ENCODE measurements at places on chromosomes 1 and 21.
A peak's percentile ranks its signal among the peaks of the same experiment; 100 is the strongest.

DNA sequence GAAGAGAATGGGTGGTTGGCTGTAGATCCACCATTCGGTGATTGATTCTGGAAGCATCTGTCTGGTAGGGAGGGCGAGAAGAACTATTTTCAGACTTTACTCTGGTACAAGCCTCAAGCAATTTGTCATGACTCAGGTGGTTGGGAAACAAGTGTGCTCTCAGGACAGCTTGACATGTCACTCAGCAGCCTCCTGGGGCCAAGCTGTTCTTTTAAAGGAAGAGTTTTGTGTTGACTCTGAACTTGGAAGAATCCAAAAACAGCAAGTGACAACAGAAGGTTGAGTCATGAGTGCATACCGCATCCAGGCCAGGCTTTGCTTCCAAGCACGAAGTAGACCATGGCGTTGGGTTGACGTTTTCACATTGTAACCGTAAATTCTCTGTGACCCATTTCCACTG lies 65.9 kb downstream of the CLIC6 start:
- DNase-seq = no peak

- DNase-seq = no peak
Measured at GRCh38 chr1:39129514-39129913, 75.0 kb upstream of the MACF1 start.

DNA sequence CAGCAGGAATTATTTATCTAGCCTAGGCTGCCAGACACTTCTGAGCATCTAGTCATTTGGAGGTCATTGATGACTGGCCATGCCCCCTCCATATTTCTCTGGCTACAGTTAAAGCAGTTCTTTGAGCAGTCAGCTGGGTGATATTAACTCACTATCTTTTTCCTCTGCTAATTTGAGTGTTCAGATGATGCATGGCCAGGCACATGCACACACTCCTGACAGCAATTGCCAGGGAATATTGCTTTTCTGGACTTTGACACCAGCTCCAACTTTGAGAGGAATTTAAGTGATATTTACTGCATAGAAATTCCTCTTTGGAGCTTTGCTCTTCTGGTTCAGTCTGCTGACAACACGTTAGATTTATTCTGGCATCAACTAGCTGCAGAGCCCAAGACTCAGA lies 52.6 kb downstream of the CD247 start:
- no peak for DNase-seq

DNA sequence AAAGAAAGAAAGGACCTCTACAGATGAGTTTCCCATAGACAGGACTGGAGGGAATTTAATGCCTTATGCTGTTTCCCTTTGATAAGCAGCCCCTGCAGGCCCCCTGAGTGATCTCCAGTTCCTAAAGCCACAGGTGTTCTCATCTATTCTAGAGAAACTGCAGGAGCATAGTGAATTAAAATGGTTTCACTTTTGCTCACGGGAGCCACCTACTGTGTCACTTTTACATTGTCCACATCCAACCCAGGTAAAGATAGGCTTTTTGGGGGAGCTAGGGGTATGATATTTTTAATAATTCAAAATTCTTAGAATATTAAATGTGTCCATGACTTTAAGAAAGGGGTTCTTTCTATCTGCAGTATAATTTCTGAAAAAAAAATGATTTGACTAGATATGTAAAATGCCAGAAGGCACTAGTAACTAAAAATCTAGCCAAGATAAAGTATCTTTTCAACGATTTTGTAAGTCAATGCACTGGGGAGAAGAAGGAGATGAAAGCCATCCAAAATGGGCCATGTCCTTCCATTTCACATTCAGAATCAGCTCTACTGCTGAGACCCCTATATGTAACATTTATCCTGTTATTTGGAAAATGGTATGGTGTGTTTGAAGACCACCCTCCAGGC lies 267.3 kb upstream of the DUSP10 start:
- no peak for DNase-seq

- no peak for DNase-seq
Measured at GRCh38 chr1:53391982-53392381, 64.1 kb upstream of the LRP8 start.

DNA sequence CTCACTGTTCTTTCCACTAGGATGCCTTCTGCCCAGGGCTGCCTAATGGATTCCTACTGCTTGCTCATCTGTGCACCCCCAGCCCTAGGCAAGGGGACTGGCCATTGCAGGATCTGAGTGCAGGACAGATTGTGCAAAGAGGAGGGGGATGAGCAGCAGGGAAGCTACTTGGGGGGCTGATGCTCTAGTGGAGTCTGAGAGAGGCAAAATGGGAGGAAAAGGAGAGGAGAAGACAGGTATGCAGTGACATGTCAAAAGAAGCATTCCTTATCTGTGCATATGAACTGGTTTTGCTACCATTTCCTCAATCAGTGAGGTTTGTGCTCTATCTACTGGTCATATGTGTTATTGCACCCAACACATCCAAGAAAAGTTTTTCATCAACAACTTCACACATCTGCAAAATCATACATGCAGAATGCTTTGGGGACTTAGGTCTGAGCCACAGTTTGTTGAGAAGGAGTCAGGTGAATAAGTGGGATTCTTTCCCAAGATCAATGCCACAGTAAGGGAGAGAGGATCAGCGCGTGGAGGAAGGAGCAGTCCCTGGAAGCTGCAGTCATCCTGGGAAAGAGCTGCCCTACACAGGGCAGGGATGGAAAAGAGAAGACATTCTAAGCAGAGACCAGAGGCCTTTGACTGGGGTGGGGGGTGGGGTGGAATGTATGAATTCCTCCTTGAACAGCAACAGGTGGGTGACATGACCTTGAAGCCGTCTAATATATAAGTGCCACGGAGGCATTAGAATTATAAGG lies 14.4 kb downstream of the SLC5A9 start:
- DNase-seq = peak; percentile 1

GRCh38 chr1:234288946-234289345 lies 84.3 kb upstream of the COA6 start:
- DNase-seq = no peak

GRCh38 chr1:170887726-170888125 lies 47.6 kb upstream of the MROH9 start:
- DNase-seq = no peak

DNA sequence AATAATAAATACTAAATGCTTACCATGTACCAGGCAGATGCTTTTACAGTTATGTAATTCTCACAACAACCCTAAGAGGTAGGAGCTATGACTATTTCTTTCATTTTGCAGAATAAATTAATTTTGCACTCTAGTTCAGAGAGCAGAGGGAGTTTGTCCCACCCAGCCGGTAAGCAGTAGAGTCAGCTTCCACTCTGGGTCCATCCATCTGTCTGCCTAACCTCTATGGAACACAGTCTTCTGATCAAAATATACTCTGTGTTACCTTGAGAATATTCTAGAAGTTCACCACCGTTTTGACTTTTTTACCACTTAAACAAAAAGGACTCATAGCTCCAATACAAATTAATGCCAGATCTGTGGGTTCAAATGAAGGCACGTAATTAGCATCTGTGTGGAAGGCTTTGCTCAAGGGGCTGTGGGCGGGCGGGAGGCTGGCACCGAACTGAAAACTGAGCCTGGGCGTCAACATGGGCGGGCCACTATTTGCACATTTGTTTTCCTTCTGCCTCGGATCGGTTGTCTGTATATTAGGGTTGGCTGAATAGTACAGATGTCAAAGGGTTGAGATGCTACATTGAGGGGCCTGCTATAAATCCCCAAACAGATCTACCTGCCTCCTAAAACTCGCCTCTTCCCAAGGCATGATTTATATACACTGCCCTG lies 33.1 kb upstream of the LMO4 start:
- no peak for DNase-seq

GRCh38 chr1:161089938-161090337 lies 580 bp upstream of the NECTIN4 start:
- no peak for DNase-seq

GRCh38 chr1:226690460-226690982 lies 48.6 kb downstream of the ITPKB start:
- DNase-seq = no peak

GRCh38 chr1:171139890-171140289 lies 45.2 kb upstream of the FMO2 start:
- no peak for DNase-seq

DNA sequence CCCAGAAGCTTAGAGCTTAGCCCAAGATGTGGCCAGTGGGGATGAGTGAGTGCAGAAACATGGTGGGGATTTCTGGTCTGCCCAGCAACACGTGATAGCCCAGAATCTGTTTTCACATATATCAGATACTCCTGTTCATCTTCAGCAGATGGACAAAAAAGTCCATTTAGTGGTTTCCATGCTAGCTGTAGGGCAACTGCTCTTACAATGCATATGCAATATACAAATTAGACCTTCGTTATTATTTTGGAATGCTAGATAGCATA lies 96.9 kb upstream of the SGIP1 start:
- DNase-seq = no peak

DNA sequence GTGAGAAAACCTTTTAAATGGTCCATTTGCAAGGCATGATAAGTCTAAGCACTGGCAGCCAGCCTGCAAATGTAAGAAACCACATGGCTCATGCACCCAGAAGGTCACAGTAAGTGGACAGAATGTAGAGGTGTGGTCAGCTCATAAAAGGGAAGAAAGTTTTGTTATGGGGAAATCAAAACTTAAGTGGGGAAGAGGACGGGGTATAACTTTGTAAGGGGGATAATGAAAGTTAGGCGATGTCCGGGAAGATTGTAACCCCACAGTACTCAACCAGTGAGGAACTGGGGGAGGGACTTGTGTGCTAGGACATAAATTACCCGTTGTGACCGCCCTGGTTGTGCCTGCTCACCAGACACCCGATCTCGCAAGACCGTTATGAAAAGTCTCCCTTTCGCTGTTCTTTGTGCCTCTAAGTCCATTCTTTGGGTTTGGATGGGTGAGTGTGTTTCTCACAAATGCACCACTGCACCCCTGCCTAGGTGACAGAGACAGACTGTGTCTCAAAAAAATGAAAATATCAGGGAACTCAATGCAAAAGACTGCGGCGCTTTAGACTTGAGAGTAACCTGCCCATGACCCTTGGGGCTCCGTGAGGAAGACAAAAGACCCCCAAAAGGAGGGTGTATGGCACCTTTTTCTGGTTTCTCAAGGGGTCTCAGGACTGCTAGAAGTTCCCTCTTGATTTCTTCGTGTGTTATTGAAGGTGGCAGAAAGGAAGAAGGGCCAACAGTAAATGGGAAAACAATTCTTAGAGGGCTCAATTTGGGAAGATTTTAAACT lies 28.6 kb upstream of the ZNF496 start:
- DNase-seq = no peak

DNA sequence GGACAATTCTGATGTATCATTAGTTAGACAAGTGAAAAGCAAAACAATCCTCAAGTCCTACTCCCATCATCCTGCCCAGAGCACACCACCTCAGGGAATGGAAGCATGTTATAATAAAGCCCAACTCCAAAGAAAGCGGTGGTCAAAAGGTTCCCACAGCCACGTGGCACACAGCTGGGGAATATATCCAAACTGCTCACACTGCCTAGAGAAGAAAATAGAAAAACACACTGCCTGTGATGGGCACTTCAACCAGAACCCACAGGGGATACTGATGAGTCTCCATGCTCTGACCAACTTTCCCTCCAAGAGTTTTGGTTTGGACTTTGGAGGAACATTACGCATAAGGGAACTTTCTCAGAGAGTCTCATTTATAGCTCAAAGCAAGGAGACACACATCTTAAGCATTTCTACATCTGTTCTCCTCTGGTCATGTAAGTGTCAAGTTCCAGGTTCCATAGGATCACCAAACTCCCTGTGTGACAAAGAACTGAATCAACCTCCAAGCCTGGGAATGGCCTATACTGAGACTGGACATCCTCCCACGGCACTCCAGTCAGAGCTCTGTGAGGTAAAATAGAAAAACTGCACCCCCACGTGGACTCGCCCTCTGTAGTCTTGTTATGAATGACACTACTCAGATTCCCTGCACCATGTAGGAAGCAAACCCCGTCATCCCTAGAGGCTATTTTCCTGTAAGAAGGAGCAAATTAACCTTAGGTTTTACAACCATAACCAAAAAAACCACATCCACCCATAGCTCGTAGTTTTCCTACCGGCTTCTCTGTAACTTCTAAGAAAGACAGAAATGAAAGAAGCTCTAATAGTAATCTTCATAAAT lies 12.2 kb downstream of the DSTYK start:
- no peak for DNase-seq

DNA sequence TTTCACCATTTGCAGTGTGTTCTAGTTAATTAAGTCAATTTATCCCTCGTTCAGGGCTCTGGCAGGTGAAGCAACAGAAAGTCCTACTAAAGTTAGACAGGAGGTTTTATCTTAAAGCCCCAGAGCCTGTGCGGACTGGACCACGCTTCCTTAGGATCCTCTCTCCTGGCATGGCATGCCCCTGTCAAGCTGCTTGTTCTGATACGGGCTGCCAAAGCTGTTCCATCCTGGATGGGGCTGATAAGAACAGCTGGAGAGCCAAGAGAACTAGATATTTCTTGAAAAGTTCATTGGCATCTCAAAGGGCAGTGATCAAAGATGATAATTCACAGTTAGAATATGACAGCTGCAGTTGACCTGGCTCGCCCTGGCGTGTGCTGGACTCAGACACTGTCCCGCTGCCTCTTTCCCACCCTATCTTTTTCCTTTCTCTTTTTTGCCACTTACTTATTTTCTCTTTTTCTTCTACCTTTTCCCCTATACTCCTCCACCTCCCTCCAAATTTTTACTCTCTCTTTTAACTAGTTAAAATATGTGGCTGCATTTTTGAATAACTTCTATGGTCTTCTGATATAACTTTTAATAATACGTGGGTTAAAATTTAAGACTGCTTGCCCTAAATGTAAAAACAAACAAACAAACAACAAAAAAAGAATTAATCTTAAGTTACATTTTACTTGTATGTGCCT lies 96.7 kb downstream of the ABCA4 start:
- DNase-seq = no peak

- no peak for DNase-seq
Measured at GRCh38 chr1:77757066-77757584, 2.5 kb downstream of the USP33 start.

DNA sequence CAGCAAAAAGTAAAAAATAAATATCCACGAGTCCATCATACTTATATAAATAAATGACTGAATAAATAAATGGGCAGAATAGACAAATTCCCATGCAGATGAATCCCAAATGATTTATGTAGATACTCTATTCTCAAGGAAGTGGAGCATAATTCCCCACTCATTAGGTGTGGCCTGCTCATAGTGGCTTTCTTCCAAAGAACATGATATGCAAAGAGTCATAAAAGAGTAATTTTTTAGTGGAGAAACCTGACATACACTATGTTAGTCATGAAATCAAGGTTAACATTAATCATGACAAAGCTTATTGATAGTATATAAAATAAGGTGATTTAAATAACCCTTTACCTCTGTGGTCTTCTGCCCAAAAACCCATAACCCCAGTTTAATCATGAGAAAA lies 298.9 kb downstream of the DPYD start:
- no peak for DNase-seq

GRCh38 chr1:28985427-28985826 lies 71.1 kb downstream of the EPB41 start:
- no peak for DNase-seq

- DNase-seq = peak; percentile 43
Measured at GRCh38 chr1:99672530-99673213, 26.8 kb downstream of the PALMD start.
